Activated T-cell treated with anti-CD3 and anti-CD28 coated beads, Interleukin-2, amount 50 U/mL, for 1 hour (primary cell): ENCODE measurements at places on chromosomes 6 and 20.

DNA sequence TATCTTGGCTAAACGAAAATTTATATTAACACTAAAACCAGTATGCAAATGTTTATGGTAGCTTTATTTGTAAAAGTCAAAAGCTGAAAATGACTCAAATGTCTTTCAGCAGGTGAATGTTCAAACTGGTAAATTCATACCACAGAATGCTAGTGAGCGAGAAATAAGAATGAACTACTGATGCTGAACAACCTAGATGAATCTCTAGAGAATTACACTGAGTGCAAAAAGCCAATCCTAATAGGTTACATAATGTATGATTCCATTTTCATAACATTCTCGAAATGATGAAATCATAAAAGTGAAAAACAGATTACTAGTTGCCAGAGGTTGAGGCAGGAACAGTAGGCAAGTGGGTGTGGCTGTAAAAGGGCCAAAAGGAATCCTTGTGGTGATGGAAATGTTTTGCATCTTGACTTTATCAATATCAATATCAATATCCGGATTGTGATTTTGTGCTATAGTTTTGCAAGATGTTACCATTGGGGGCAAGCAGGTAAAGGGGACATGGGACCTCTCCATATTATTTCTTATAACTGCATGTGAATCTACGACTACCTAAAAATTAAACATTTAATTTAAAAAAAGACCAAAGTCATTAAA, 26.1 kb downstream of the ZNF311 start:
- DNase-seq, result no peak

DNA sequence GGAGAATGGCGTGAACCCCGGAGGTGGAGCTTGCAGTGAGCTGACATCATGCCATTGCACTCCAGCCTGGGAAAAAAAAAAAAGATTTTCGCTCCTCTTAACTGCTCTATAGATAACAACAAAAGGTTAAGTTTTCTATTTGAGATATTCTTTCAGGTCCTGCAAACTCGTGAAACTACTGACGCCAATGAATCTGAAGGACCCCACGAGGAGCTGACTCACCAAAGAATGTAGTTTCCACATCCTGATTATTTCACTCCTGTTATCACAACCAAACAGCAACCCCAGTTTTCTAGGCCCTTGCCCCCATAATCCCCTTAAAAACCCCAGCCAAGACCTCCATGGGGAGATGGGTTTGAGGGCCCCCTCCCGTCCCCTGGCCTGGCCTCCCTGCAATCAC, 58.7 kb downstream of the OTOR start:
- no peak for DNase-seq

GRCh38 chr6:80733641-80734040, 627.2 kb downstream of the BCKDHB start:
- no peak for DNase-seq

DNA sequence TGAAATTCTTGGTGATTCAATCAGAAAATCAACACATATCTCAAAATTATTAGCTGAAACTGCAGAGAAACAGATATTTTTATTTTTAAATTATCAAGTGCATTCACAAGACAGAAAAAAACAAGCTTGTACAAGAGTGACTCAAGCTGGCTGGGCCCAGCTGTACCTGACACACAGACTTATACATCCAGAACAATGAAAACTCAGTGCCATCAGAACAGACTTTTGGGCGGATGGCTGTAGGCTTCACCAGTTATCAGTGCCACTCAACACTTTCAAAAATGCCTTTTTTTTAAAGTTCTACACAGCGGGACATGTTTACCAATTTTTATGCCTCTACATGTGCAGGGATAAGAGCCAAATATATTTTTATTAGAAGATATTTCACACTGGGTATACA, 102.8 kb downstream of the MYB start:
- no peak for DNase-seq

- DNase-seq, result no peak
Measured at GRCh38 chr6:152575621-152576150, 61.5 kb downstream of the SYNE1 start.

DNA sequence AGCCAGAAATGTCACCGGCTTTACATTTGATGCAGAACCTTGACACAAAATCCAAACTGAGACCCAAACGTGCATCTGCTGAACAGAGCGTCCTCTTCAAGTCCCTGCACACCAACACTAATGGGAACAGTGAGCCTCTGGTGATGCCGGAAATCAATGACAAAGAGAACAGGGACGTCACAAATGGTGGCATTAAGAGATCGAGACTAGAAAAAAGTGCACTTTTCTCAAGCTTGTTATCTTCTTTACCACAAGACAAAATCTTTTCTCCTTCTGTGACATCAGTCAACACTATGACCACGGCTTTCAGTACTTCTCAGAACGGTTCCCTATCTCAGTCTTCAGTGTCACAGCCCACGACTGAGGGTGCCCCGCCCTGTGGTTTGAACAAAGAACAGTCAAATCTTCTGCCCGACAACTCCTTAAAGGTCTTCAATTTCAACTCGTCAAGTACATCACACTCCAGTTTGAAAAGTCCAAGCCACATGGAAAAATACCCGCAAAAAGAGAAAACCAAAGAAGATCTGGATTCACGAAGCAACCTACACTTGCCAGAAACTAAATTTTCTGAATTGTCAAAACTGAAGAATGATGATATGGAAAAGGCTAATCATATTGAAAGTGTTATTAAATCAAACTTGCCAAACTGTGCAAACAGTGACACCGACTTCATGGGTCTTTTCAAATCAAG, 108.4 kb downstream of the RTN4IP1 start:
- peak; percentile 73 for DNase-seq

DNA sequence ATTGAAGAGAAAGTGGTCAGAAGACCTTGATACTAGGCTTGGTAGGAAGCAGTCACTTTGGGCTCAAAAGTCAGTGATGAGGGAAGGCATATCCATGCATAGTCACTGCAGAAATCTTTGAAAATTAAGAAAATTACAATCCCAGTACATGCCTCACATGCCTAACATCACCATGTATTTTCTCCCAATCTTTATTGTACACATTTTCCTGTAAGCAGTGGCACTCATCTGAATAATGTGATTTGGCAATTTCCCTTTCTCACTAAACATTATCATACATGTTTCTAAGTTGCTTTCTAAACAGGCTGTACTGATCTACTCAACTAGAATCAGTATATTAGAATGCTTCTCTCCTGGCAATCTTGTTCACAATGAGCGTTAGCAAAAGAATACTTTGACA, 280.7 kb upstream of the SUPT3H start:
- no peak for DNase-seq

- no peak for DNase-seq
Measured at GRCh38 chr20:17844133-17844429, 124.5 kb downstream of the SNX5 start.

DNA sequence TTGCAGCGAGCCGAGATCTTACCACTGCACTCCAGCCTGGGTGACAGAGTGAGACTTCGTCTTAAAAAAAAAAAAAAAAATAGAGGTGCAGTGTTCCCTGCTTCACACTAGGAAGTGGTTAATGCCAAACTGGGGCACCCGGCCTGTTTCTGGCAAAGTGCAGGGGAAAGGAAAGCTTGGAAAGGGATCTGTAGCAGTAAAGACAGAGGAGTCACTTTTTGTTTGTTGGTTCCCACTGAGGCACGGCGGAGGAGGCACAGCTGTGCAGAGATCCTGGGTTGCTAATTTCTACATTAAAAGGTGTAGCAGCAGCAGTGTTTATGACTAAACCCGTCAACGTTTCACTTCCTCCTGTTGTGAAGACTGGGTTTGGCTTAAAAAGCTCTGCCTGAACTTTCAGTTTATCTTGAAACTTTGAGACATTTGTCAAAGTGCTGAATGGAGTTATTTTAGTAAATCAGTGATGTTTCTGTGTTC, 125.6 kb downstream of the CARMIL1 start:
- DNase-seq, result peak; percentile 48

GRCh38 chr20:61321481-61321880, 69.4 kb downstream of the CDH4 start:
- no peak for DNase-seq

- DNase-seq, result no peak
Measured at GRCh38 chr20:10171864-10172751, 46.5 kb upstream of the SNAP25 start.

- DNase-seq, result no peak
Measured at GRCh38 chr6:1363298-1363697, 26.1 kb upstream of the FOXF2 start.

DNA sequence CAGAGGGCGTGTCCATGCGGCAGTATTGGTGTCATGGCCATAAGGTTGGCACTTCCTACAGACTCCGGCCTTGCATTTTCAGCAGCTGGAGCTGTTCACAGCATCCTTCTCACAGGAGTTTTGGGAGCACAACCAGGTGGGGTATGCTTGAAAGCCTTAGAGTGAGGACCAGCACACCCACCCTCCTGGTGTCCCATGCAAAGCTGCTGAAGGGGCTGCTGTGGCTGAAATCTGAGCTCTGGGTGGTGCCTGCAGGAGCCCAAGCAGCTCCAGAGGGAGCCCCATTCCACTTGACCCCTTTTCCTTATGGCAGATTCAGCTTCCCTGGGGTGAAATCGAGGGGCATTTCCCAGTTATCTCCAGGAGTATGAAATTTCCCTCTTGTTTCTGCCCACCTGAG, 74.0 kb upstream of the BHLHE23 start:
- no peak for DNase-seq

- DNase-seq, result no peak
Measured at GRCh38 chr6:146860583-146860982, 261.8 kb downstream of the ADGB start.

DNA sequence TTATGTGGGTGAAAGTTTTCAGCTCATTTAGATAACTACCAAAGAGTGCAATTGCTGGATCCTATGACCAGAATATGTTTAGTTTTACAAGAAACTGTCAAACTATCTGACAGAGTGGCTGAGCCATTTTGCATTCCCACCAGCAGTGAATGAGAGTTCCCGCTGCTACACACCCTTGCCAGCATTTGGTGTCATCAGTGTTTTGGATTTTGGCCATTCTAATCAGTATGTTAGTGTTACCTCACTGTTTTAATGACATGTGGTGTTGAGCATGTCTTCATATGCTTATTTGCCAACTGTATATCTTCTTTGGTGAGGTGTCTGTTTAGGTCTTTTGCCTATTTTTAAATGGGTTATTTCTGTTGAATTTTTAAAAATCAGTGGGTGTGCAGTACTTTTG, 120.9 kb downstream of the CFAP61 start:
- no peak for DNase-seq

- no peak for DNase-seq
Measured at GRCh38 chr20:16917636-16918035, 169.5 kb downstream of the OTOR start.

DNA sequence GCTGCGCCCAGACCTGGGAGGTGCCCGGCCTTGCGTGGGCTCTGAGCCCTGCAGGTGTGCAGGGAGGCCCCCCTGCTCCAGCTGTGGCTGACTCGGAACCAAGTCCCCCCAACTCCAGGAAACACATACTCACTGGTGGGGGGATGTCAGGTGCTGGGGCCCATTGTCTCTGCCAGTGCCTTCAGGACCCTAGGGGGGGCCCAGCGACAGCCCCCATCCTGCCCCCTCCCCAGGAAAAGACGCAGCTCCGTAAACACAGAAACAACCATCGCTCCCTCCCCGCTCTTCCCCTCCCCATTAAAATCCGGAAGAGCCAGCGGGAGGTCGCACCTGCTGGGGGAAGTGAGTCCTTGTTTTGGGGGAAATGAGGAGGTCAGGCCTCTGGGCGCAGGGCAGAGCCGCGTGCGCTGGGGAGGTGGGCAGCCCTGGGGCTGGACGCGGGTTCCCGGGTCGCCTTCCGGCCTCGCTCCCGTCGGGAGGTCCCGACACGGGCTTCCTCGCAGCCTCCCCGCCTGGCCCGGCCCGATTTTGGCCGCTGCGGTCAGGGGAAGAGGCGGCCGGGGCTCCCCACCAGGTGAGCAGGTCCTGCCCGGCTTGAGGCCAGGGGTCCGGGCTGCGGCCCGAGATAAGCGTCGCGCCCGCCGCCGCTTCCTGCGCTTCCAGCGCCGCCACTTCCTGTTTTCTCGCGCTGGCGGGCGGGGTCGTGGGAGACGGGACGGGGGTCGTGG, 6.2 kb downstream of the C20orf204 start:
- no peak for DNase-seq

DNA sequence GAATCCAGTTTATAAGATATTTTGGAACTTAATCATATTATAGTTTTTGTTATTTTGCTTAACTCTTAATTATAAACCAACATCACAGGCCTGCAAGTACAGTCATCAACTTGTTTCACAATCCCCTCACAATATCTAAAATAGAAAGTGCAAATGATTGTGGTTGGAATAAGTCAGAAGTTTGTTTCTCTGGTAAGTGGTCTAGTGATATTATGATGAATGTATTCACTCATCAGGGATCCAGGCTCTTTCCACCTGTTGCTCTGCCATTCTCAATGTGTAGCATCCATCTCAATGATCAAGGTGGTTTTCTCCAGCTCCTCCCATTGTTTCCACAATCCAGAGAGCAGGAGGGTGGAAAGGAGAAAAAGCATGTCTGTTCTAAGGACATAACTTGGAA, 54.2 kb downstream of the OPN5 start:
- no peak for DNase-seq

GRCh38 chr6:31114970-31115849, 610 bp downstream of the PSORS1C1 start:
- no peak for DNase-seq

- DNase-seq, result no peak
Measured at GRCh38 chr6:3310703-3311102, 52.0 kb downstream of the PSMG4 start.

DNA sequence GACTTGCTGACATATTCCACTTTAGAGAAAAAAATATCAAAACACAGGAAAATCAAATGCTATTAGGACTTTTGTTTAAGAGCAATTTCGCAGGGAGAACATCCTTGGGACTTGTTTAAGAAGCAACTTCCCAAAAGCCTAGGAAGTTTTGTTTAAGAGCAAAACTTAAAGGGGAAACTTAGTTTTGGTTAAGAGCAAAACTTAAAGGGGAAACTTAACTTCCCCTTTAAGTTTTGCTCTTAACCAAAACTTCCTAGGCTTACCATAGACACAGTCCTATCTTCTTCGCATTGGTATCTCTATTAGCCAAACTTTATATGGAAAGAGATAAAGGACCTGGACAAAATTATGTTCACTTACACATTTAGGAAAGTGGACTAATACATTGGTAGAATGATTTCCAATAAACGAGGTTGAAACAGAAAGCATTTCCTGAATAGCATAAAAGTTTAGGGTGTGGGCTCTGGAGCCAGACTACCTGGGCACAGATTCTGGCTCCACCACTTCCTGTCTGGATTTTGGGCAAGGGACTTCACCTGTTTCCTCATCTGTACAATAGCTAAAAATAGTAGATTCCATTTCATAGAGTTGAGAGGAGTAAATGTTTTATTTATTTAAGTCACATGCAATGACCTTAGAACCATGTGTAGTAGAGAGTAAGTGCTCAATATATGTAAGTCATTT, 15.7 kb downstream of the PAQR8 start:
- DNase-seq, result no peak

DNA sequence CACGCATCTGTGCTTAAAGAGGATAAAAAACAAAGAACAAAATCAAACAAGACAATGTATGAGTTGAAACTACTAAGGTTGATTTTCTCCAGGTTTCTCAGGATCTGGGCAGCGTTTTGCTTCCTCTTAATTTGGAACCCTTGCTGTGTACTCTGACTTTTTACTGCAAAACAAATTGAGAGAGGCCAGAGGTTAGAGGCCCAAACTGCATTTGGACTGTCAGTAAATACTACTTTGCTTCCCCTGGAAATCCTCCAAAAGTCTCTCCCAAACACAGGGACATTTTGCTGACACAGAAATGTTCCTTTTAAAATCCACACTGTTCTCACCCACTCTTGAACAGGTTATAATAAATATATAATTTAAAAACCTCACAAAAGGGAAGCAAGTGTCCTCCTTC, 1.1 kb downstream of the ARG1 start:
- no peak for DNase-seq

GRCh38 chr20:20070871-20071726, 18.8 kb downstream of the CFAP61 start:
- no peak for DNase-seq
